ENCODE measurements at places on chromosomes 13 and 19.
A peak's percentile ranks its signal among the peaks of the same experiment; 100 is the strongest.

- DNase-seq, result peak; percentile 50
Observed at GRCh38 chr19:3479177-3479833, 1.0 kb downstream of the SMIM24 start.

DNA sequence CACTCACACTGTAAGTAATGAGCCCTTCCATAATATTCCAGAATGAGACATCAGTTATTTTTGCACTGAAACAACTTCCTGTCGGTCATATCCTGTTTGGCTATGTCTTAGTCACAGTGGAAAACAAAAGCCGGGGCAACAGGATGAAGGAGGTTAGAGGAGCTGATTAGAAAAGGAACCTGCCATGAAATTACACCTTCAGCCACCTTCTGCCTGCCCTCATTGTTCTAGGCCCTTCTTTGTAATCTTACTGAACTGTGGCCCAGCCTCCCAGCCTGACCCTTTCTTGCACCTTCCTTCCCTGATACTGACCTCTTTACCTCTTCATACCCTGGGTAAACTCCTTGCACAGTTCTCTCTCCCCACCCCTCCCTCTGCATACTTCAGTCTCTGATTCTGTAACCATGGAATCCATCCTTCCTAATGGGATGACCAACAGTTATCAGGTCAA, 67.3 kb downstream of the DOCK9 start:
- DNase-seq, result peak; percentile 50

DNA sequence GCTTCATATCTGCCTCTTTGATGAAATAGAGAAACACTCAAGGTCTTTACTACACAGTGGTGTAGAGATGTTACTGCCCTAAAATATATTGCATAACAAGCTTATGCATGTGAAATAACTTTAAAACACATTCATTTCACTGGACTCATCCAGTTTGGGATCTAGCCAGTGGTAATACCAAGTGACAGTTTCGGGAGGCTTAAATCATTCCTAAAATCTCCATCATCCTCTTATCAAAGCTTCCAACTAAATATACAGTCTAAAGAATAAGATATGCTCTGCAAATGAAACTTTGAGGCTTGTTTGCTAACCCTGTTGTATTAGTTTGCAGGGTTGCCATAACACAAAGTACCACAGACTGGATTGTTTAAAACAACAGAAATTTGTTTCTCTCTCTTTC, 52.8 kb downstream of the THSD1 start:
- no peak for DNase-seq

GRCh38 chr19:50835103-50835784, 1.9 kb upstream of the KLK15 start:
- DNase-seq, result no peak

DNA sequence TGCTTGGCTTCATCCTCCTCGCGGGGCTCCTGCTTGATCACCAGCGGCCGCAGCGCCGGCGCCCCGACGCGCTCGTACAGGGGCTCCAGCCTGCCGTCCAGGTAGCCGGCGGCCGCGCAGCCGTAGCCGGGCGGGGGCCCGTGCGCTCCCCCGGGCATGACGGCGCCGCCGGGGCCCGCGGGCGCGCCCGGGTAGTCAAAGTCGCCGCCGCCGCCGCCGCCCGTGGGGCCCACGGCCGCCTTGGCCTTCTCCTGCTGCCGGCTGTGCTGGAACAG, 497 bp downstream of the CEBPA start:
- DNase-seq, result no peak

- no peak for DNase-seq
Observed at GRCh38 chr13:49676581-49677298, 14.5 kb downstream of the EBPL start.

DNA sequence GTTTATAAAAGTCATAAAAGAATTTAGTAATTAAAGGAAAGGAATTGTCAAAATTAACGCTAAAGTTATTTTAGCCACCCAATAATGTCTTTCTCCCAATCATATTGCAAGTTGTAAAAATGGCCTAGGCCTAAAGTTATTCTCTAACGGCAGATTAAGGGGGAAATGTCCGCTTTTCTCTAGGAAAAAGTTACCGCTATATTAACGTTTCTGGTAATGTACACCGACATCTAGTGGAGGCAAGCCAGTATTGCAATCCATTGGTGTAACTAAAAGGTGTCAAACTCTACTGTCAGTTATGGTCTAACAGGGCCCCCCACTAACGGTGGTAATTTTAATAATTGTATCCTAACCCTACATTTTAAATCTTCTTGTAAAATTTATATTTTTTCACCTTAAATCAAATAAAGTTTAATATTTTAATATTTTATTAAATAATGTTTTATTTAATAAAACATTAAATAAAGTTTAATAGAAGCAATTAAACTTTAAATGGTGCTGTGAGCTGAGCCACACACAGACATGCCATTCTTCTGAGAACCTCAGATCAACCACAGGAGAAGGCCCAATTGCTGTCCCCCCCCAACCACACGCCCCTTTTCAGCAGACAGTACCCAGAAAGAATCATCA, 35.9 kb upstream of the ZSCAN5A start:
- DNase-seq, result peak; percentile 67

- DNase-seq, result no peak
Observed at GRCh38 chr13:98707281-98707999, 45.0 kb downstream of the SLC15A1 start.

- DNase-seq, result peak; percentile 2
Observed at GRCh38 chr19:28500982-28501630, 711.8 kb downstream of the UQCRFS1 start.

GRCh38 chr19:46124638-46125115, at the start of gene IGFL3:
TSS of gene IGFL3 (minus strand) at chr19:46124688. CDS start at chr19:46124649, 39 bp downstream.
- no peak for DNase-seq

DNA sequence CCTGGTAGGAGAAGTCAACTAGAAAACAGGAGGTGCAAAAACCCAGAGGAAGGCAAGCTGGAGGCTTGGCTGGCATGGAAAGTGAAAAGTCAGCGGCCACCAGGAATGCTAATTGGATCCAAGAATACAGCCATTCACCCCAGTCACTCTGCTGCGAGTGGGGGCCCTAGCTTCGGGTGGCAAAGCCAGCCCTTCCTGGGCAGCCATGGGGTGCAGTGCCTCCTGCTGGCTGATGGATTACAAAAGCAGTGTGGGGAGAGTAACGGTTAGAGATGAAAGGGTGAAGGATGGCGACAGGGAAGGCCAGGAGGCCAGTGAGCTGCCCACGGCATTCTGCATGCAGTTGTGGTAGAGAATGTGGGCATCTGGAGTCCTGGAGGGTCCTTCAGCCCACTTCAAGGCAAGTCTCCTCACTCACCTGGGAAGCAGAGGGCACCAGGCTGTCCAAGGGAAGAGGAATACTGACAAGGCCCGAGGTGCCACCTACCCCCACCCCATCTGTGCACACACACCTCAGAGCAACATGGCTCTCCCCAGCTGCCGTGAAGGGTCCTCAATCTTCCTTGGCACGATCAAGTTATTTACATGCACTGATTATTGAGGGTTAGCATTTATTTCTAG, 20.3 kb upstream of the EPHX3 start:
- no peak for DNase-seq

GRCh38 chr13:48112896-48113755, 18.2 kb upstream of the MED4 start:
- no peak for DNase-seq

DNA sequence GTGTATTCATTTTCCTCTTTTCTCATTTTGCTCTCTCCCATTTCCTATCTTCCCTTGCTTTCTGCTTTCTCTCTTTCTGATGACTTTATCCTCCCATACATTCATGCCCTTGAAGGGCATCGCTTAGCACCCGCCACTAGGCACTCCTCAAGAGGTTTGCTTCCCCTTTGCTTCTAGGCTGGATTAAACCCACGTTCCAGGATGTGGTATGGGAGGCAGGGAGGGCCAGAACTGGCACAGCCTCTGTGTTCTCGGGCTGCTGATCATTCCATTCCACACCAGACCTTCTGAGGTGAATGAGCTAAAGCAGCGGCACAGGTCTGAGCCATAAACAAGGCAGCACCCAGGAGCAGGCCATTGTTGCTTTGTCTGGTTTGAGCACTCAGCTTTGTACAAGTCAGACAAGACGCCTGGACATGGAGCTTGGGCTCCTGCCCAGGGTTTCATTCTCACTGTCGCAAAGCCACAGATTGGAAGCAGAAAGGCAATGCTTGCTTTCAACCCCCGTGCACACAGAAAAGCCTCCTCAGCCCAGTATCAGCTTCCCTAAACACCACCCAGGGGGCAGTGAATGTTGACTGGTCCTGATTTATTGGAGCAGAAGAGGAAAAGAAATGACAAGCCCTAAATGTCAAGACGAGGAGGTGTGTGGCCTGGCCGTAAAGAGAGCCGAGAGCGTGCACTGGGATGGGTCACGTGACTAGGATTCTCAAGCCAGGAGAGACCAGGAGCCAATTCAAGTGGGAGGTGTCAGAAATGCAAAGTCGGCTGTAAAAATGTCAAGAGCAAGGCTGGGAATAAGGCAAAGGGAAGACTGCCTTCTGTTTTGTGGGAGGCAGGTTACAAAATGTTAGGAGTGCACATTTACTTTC, 218.0 kb upstream of the SERP2 start:
- DNase-seq, result no peak

- DNase-seq, result no peak
Observed at GRCh38 chr19:9126900-9127405, at the start of gene OR7G3. TSS of gene OR7G3 (minus strand) at chr19:9126950. CDS start at chr19:9126950, 0 bp downstream.

- DNase-seq, result peak; percentile 77
Observed at GRCh38 chr19:29680447-29680846, 15.2 kb downstream of the PLEKHF1 start.

GRCh38 chr19:1855040-1855827, 7.0 kb upstream of the REXO1 start:
- peak; percentile 88 for DNase-seq

DNA sequence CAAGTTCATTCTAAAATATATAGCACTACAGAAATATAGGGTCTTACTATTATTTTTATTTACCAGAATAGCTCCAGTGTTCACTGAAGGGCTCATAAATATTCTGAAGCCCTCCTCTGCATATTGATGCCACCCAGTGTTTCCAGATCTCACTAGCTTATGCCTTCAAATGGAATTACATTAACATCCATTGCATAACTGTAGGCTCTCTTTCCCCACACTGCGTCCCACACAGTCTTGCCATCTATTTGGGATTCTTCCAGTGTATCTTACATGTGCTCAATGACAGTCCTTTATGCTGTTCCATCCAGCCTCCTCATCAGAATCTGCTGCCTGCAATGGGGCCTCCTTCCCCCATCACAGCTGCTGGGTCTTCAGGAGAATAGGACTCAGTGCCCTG, 137.2 kb downstream of the CYSLTR2 start:
- no peak for DNase-seq

DNA sequence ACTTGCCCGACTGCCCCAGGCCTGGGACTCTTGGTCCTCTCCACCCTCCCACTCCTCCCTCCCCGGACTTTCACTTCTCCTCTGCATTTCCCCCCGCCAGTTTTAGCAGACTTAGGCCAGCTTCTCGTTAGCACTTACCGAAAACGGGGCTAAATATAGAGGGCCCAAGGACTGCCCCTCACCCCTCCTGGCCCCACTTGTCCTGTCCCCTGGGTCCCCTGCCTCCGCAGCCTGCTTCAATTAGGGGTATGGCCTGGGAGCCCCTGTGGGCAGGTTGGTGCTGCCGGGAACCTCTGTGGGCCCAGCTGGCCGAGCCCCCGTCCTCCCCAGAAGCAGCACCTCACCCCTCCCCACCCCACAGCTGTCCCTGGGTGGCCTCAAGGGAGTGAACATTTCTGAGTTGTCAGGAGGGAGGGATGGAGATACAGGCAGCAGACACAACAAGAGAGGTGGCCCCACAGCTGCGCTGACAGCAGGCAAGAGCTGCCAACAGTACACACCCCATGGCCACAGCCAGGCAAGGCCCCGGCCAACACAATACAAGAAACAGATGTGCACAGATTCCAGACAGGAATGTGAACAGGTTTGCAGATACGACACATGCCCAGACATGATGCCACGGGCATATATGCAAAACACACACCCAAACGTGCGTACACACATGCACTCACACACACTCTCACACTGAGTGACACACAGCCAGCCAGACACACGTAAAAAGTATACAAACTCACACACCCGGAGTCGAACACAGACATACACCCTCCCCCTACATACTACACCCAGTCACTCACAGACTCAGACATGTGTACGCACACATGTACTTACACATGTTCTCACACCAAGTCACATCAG, 2.6 kb downstream of the POU2F2 start:
- no peak for DNase-seq

DNA sequence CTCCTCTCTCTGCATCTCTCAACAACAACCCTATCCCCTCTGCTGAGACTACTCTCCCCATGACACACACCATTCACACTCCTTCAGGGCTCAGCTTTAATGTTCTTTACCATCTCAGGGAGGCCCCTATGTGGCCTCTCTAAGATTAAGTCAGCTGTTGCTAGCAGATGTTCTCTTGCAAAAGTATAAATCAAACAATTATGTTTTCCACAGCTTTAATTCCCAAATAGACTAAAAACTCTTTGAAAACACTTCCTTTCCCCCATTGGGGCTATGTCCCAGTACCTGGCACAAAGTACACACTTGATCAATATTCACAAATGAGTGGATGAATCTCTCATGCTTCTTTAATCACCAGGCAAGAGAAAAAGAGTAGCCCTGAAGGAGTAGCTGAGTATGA, 5.1 kb downstream of the PEG3 start:
- DNase-seq, result no peak

GRCh38 chr19:1254530-1255185, 6.3 kb downstream of the MIDN start:
- no peak for DNase-seq

DNA sequence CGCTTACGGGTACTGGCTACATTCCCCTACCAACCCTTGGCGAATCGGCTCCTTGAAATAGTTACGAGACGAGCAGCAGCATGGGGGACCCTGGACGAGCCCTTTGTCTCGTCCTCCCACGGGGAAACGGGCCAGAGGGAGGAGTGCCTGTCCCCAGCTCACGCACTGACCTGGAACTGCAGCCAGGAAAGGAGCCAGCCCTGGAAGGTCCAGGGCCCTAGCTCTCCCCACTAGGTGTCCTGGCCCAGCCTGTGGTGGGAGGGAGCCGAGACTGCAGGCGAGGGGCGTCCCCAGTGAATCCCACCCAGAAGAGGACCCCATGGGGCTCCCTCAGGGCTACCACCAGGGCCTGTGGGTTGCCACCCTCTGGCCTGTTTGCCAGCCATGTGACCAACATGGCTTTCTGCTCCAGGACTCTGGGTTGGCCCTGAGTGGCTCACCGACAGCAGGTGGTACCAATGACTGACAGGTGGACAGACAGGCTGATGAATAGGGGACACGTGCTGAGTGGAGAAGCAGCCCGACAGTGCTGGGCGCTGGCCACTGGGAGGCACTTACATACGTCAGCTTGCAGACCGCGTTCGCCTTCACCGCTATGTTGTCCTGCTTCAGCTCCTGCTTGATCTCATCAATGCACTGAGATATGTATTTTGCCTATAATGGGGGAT, 13.2 kb downstream of the AP3D1 start:
- no peak for DNase-seq

- no peak for DNase-seq
Observed at GRCh38 chr19:18856385-18857126, 24.8 kb downstream of the UPF1 start.

GRCh38 chr13:31965361-31966066, 66.1 kb upstream of the FRY start:
- peak; percentile 13 for DNase-seq

GRCh38 chr19:40735013-40735771, 15.1 kb downstream of the ACTMAP start:
- no peak for DNase-seq

- DNase-seq, result no peak
Observed at GRCh38 chr13:27353166-27353583, 71.2 kb upstream of the GTF3A start.

- no peak for DNase-seq
Observed at GRCh38 chr19:39203372-39204341, at the start of gene SYCN. TSS of gene SYCN (minus strand) at chr19:39204263. CDS start at chr19:39204254, 9 bp downstream.

All from CD4-positive, alpha-beta T cell treated with Interleukin-2 at 100 ng/mL for 4 hours (primary cell).